ENCODE measurements at places on chromosomes 16 and 17.

GRCh38 chr17:35519439-35519838 is 18.0 kb downstream of the SLFN12L start:
- DNase-seq = no peak

DNA sequence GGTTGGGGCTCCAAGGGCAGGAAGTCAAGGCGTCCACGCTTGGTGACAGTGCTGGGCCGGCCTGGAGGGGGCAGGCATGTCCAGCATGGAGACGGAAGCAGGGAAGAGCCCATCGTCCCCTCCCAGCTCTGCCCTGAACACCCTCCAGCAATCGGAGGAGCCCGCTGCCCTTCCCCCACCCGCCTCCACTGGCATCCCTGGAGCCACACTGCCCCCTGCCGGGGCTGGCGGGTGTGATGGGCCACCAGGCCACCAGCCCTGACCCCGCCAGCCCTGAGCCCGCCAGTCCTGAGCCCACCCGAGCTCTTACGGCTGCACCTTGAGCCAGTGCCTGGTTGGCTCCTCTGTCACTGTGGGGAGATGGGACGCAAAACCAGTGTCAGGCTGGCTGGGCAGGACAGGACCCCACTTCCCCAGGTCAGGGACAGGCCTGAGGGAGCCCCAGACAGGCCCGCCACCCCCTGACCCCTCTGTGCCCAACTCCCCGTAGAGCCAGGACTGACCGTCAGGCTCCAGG is 4.1 kb upstream of the CDH15 start:
- DNase-seq = no peak

GRCh38 chr16:11907160-11907970 is 8.4 kb downstream of the GSPT1 start:
- no peak for DNase-seq

GRCh38 chr16:55142405-55142804 is 181.6 kb upstream of the IRX6 start:
- no peak for DNase-seq

- DNase-seq = no peak
These were observed 14.1 kb downstream of the RPA1 start for GRCh38 chr17:1843947-1844346.

DNA sequence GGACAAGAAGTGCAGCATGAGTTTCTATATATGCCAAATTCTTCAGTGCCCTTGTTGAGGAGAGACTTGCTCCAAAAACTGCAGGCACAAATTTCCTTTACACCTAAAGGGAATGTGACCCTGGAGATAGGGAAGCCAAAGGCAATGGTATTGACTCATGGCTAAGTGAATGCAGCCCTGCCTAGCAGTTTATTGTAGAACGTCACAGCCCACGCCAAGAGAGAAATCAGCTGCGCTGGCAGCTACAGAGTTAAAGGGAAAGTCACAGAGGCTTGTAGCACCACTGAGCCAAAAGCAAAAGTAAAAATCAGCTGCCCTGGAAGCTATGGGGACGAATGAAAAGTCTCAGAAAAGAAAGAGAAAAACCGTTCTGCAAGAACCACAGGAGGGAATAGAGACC is 10.1 kb downstream of the POLR3K start:
- DNase-seq = no peak

GRCh38 chr16:2090777-2091546 is 43.2 kb downstream of the TSC2 start:
- no peak for DNase-seq

DNA sequence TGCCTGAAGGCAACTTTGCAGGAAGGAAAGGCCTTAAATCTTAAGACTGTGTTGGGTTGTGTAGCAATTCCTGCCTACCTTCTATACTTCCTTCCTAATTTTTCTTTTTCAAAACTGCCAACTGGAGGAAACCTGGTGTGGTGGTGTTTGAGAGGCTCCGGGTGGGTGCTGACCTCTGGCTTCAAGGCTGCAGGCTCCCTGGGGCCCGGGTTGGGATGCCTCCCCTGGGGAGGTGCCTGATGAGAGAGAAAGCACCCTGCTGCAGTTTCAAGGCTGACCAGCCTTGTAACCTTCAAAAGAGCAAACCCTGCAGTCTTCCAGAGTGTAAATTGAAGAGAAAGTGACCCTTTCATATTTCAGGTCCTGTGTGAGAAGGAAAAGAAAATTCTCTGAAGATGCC is 55.9 kb downstream of the MSI2 start:
- DNase-seq = no peak

GRCh38 chr17:50052241-50052796 is 3.6 kb upstream of the ITGA3 start:
- DNase-seq = no peak

GRCh38 chr17:27389542-27390140 is 66.6 kb upstream of the KSR1 start:
- DNase-seq = no peak

All from NCI-H1417 treated with DMSO at 0.1 percent for 48 hours (cell line).